Glutamatergic neuron (in vitro differentiated cells): ENCODE measurements at places on chromosomes 7 and 10. TPM values are rescaled to one million over a fixed set of nuclear protein-coding genes. Genes with fewer than 3 reads are reported as not detected.

DNA sequence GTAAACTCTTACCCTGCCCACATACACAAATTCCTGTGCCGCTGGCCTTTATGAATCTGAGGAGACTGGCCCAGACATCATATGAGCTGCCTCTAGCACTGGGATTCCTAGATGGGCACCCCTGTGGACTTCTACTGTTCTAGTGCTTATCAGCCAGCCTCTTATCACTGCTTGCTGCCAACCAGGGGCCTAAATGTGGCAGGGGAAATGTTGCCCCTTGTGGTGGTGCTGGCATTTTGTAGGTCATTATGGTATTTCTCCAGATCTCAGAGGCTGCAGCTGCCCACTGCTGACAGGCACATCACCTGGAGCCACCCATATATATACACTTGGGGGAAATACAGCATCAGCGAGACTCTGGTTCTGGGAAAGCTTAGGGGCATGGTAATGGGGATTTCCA, 5.4 kb downstream of the SFR1 start:
- DNase-seq, result no peak

DNA sequence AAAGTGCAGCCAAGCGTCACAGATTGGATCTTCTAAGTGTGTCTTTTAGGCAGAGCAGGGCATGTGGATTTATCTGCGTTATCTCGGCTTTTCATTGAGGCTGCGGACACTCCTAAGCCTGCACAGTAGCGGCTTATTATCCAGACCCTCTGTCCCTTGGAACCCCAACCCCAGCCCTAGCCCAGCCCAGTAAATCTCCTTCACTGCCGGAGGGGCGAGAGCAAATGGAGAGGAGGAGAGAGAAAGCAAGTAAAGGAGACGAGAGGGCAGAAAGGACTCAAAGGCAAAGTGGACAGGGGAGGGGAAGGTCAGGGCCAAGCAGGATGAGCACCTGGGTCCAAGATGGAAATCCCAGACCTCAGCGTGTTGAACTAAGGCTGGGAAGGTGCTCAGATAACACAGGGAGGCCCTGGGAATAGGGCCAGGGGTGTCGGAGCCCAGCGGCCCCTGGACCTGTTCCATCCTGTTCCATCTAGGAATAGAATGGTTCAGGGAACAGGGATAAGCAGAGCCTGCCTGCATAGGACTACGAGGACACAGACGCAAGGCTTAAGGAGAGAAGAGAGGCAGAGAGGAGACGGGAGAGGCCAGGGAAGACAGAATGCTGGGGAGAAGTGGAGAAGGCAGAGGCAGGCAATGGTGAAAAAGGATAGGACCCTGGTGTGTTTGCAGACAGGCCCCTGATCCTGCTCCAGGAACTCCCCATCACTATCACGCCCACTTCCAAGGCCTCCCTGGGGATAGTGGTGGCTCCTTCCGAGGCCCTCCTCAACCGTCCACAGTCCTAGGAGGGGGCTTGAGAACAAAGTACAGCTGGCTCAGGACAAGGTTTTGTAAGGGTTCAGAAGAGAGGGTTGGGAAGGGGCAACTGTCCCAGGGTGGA, 99.6 kb downstream of the CHST15 start:
- no peak for DNase-seq

GRCh38 chr10:106519376-106520030, 645.0 kb downstream of the SORCS1 start:
- no peak for DNase-seq

- DNase-seq, result no peak
These were observed 28.2 kb downstream of the PTPRE start for GRCh38 chr10:127935071-127935561.

- DNase-seq, result peak; percentile 67
These were observed 58.0 kb downstream of the RAMP3 start for GRCh38 chr7:45215601-45216062.

DNA sequence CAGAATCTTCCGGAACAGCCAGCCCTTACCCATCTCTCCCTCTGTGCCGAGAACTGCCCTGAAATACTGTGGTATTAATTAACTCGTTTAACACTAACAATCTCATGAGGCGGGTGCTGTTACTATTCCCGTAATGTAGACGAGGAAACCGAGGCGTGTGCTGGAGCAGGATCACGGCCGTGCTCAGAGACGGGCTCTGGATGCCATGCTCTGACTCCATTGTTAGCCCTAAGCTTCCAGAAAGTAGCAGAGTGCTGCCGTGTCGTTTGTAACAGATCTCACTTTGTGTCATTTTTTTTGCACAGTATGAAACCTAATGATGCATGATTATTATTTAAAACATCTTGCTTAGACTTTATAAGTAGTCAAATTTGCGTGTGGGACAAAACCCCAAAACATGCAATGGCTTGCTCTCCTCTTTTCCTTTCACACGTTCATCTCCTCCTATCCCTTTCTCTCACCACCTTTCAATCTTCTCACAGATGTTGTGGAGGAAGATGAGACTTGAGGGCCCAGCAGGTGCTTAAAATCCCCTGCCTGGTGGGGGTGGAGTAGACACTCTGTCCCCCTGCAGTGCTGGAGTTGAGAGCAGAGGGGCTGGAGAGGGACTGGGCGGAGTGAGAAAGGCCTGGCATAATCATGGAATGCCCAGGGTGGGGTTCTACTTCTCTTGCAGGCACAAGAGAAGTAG, 482 bp upstream of the ACTR3C start:
- DNase-seq, result no peak

DNA sequence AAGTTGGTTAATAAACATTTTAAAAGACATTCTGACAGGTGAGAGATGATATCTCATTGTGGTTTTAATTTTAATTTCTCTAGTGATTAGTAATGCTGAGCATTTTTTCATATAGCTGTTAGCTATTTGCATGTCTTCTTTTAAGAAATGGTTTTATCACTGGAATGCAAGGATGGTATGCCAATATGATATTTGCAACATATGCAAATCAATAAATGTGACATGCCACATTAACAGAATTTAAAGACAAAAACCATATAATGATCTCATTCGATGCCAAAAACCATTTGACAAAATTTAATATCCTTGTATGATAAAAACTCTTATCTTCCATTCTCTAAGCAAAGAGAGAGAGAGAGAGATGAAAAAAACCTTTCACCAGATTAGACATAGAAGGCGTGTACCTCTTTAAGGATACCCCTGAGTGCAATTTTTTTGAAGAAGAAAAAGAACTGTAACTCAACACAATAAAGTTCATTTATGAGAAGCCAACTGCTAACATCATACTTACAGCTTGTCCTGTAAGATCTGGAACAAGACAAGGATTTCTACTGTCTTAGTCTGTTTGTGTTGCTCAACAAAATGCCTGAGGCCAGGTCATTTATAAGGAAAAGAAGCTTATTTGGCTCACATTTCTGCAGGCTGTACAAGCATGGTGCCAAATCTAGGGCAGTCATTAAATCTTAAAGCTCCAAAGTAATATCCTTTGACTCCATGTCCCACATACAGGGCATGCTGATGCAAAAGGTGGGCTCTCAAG, 39.7 kb upstream of the ZMYND11 start:
- DNase-seq, result no peak

GRCh38 chr10:79203833-79204232, 135.1 kb downstream of the ZMIZ1 start:
- peak; percentile 62 for DNase-seq

GRCh38 chr10:89283936-89284475, 17.8 kb upstream of the IFIT2 start:
- peak; percentile 22 for DNase-seq

DNA sequence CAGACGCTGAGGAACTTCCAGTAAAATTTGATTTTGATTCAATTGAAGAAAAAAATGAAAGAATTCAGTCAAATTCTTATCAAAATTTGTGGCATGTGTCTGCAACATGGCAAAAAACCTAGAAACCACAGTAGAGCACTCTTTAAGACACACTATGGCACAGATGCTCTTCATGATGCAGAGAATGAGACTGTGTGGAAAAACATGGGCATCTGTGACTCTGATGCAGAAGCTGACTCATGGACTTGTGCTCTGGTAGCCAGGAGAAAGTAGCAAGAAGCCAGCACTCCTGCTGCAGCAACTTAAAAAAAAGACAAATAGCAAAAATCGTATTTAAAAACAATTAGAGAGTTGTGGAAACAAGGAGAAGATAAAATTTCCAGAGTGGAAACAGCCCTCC, 8.9 kb upstream of the KCNK18 start:
- DNase-seq, result no peak

- no peak for DNase-seq
These were observed 2.9 kb downstream of the FOXL3 start for GRCh38 chr7:292826-293225.

- DNase-seq, result no peak
These were observed 4.6 kb downstream of the MGAM start for GRCh38 chr7:142000244-142000643.

- no peak for DNase-seq
These were observed 12.1 kb downstream of the HTR7 start for GRCh38 chr10:90845726-90846125.

Gene CCL24
- total RNA-seq, result not detected

Gene LRRC17
- 0.34 TPM for total RNA-seq

Gene ANKRD61
- not detected for total RNA-seq

Gene ARHGEF5
- total RNA-seq, result 0.93 TPM
